ENCODE measurements at places on chromosomes 5 and 9.

DNA sequence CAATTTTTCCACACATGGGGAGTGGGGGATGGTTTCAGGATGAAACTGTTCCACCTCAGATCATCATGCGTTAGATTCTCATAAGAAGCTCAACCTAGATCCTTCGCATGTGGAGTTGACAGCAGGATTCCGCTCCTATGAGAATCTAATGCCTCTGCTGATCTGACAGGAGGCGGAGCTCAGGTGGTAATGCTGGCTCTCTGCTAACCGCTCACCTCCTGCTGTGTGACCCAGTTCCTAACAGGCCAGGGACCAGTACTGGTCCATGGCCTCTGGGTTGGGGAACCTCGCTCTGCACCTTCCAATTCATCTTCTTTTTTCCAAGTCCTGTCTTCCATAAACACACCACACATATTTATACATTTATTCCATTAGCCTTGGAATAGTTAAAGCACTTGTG lies 33.0 kb downstream of the POU5F2 start:
- no peak overlapping the region for H3K27ac ChIP-seq
- no peak overlapping the region for H3K4me3 ChIP-seq
- no peaks in the 10 kb centered on the region for H3K27me3 ChIP-seq

DNA sequence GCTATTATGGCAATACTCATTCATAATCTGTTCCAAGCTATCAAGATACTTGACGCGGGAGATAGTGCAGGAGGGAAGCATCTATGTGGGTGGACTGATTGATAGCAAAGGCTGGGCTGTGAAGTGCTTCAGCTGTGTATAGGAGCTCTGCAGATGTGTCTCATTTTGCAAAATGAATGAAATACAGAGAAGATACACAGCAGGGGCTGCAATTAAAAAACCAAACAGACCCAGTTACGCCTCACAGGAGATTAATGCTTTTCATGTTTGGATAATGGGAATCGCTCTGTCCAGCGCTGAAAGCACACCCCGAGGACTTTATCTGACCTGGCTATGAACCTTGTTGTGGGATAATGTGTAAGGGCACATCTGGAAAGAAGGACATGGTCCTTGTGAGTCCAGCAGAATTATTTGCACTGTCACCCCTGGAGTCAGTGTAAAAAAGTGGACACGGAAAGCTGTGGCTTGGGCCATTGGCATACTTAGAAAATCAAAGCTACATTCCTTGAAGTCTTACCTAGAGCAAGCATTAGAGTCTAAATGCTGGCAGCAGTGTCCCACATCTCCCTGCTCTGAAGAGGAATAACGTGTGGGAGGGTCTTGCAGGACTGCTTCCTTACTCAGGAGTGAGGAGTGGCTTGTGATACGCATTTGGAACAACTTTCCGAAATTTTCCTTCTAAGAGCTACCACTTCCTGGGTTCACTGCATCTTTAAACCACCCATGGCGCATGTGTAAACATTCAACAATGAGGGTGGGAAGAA lies 2.6 kb downstream of the SH3RF2 start:
- DNase-seq = no peak
- no peaks in the 10 kb centered on the region for H3K27me3 ChIP-seq
- no peaks in the 10 kb centered on the region for H3K36me3 ChIP-seq
- peaks cover 18% of the 10 kb centered on the region for H3K4me1 ChIP-seq
- peak overlapping the region; percentile 27 for H3K4me3 ChIP-seq
- peak overlapping the region; percentile 85 for H3K27ac ChIP-seq

DNA sequence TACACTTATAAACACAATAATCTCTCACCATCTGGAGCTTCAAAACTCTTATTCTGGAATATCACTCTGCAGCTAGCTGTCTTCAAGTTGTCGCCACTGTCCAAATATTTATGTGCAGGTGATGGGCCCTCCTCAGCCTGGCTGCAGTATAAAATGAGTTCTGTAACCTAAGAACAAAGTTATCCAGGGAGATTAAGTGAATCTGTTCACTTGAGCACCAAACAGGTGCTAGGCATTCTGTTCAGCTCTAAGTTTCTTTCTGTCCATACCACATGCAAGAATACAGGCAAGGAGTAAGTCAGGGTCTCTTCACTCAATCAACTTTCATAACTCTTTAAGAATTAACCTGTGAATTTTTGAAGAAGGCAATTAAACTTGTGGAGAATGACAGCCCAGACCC lies 344.1 kb downstream of the PLK2 start:
- no peaks in the 10 kb centered on the region for H3K36me3 ChIP-seq
- no peak overlapping the region for H3K4me3 ChIP-seq
- DNase-seq = no peak
- no peaks in the 10 kb centered on the region for H3K27me3 ChIP-seq
- H3K4me1 ChIP-seq = peaks cover 14% of the 10 kb centered on the region

- DNase-seq = no peak
- H3K36me3 ChIP-seq = no peaks in the 10 kb centered on the region
- H3K4me3 ChIP-seq = no peak overlapping the region
- no peak overlapping the region for H3K27ac ChIP-seq
- no peaks in the 10 kb centered on the region for H3K27me3 ChIP-seq
- H3K4me1 ChIP-seq = no peaks in the 10 kb centered on the region
Observed at GRCh38 chr5:95907740-95908706, 53.6 kb downstream of the ELL2 start.
